ENCODE measurements at places on chromosomes 2 and 18.

- DNase-seq = no peak
These were observed 142.3 kb downstream of the ABCA12 start for GRCh38 chr2:214995926-214996670.

DNA sequence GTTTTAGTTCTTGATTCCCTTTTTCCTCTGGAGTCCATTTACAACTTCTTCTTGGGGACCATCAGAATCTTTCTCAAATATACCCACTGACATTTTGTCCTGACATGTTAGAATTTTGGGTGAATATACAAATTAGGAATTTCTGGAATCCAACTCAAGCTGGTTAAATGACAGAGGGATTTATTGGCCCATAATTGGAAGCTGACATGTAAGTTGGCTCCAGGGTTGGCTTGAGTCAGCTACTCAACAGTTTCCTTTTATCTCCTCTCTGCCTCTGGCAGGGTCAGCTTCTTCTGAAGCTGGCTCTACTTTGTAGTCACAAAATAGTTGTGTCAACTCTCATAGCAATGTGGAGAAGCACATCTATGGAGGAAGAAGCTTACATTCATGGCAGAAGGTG, 36.6 kb upstream of the PPP1R1C start:
- DNase-seq = no peak

DNA sequence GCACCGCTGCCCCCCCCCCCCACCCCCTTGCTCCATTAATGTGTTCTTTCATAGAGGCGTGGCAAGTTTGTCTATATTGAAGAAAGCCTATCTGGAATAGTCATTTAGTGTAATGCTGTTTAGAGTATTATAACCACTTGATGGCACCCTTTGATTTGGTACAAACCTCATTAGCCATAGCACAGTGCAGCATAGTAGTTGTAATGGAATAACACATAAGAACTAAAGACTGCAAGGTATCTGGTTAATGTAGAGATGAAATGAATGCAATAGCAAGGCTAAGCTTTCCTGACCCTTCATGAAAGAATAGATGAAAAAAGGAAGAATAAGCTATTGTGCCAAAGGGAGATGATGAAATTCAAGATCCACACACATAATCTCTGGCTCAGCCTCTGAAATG, 81.9 kb downstream of the EHBP1 start:
- no peak for DNase-seq

DNA sequence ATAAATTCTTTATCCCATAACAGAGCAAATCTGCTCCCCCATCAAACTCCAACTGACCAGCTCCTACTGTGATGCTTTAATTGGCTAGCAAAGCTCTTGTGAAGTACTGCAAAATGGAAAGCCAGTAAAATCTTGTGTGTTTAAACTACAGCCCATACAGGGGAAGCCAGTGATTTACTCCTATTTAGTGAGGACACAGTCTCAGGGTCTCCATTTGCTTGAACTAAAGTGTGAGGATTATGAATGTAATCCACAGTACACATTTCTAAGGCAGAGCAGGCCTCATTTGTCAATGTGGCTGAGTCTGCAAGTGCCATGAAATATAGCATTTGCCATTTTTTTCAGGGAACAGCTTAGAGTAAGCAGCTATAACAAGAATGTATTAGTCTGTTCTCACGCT, 259.3 kb downstream of the PIEZO2 start:
- DNase-seq = no peak

- DNase-seq = no peak
These were observed 323.0 kb downstream of the FBXO15 start for GRCh38 chr18:73824671-73825070.

DNA sequence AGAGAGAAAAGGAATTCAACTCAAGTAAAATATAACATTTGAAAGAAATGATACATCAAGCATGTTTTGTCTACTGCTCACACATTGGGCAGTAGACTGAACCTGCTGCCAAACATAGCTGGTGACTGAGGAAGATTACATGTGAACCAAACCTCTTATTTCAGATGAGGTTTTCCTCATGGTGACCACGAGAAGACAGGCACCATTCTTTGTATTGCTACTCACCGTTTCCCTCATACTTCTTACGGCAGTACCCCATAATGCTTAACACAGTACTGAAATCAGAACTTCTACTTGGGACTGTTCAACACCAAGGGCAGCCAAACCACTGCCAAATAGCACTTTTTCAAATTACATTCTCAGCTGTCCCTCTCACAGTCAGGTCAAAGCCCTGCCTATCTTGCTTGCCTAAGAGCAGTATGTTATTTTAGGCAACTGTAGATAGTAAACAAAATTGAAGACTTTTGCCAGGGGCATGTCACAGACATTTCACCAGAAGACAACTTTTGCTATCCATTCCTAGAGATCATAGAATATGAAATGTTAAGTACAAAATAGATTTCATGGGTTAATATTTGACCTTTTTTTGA, 167.1 kb upstream of the DOK6 start:
- DNase-seq = no peak

- no peak for DNase-seq
These were observed 54.0 kb upstream of the SCN1A start for GRCh38 chr2:166181813-166182154.

GRCh38 chr18:79010802-79011201, 31.2 kb downstream of the SALL3 start:
- DNase-seq = no peak

GRCh38 chr2:32423536-32423935, 66.7 kb downstream of the BIRC6 start:
- DNase-seq = no peak

- DNase-seq = no peak
These were observed 135.3 kb downstream of the PXDN start for GRCh38 chr2:1609040-1609439.

DNA sequence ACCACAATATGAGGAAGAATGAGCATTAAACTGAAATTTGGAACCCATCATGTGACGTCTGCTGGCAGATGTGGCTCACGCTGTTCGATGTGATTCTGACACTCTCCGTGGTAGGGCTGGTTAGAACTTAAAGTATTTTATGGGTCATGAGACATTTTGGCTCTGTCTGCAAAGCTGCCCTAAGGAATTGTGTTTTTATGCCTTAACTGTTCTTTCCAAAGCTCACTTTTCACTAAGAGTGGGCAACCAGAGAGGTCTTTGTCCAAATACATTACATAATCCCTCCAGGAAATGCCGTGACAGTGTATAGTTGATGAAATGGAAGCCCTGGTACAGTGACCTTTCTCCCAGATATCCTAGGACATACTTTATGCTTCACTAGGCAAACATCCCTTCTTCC, 119.1 kb downstream of the AQP4 start:
- no peak for DNase-seq

GRCh38 chr2:190563109-190563508, 28.6 kb upstream of the NEMP2 start:
- no peak for DNase-seq

- no peak for DNase-seq
These were observed 281.6 kb upstream of the STON1 start for GRCh38 chr2:48248251-48248933.

All from breast epithelium (tissue), 4 donors.